Mesendoderm (in vitro differentiated cells): ENCODE measurements at places on chromosomes 12 and 14.

DNA sequence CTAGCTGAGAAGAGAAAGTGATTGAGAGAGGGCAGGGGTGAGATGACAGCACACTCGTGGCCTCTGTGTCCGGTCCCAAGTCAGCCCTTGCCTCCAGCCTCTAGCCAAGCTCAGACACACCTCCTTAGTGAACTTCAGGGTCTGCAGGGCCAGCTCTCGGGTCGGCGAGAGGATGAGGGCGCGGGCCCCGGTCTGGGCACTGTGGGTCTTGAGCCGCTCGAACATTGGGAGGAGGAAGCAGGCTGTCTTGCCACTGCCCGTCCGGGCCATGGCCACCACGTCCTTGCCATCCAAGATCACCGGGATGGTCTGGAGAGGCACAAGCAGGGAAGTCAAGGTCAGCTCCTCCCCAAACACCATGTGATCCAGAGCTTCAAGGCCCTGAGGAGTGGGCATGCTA lies 6.3 kb downstream of the DDX54 start:
- DNase-seq = no peak
- no peaks in the 10 kb centered on the region for H3K4me1 ChIP-seq
- no peak overlapping the region for H3K4me3 ChIP-seq
- H3K27ac ChIP-seq = no peak overlapping the region

- DNase-seq = no peak
- H3K4me1 ChIP-seq = no peaks in the 10 kb centered on the region
- no peaks in the 10 kb centered on the region for H3K36me3 ChIP-seq
- no peak overlapping the region for H3K27ac ChIP-seq
Measured at GRCh38 chr12:1928439-1929121, 10.1 kb upstream of the CACNA2D4 start.

DNA sequence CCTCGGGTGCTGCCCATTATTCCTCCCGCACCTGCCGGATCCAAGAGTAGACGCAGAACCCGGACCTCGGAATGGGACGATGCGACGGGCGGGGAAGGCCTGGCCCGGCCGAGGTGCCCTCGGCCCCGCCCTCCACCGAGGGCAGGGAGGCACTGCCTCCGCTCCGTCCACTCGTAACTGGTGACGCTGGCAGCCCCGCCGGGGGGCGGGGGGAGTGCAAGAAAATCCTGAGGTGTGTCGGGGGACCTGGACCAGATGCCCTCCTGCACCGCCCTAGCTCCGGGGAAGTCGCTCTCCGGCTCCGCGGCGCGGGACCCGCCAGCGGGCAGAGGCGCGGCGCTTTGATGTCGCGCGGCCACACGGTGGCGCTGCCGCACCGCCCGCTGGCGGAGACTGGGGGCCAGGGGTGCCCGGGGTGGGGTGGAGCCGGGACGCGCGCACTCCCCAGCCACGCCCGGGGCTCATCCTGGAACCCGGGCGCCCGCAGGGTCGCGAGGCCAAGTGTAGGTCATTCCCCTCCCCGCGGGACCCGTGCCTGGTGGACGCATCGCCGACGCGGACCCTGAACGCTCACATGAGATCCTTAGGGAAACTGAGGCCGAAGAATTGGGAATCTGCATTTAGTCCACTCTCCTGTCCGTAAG lies 202.8 kb downstream of the TTC8 start:
- no peak overlapping the region for H3K27ac ChIP-seq
- peak overlapping the region; percentile 74 for H3K4me3 ChIP-seq
- DNase-seq = peak; percentile 59
- peaks cover 6% of the 10 kb centered on the region for H3K27me3 ChIP-seq

DNA sequence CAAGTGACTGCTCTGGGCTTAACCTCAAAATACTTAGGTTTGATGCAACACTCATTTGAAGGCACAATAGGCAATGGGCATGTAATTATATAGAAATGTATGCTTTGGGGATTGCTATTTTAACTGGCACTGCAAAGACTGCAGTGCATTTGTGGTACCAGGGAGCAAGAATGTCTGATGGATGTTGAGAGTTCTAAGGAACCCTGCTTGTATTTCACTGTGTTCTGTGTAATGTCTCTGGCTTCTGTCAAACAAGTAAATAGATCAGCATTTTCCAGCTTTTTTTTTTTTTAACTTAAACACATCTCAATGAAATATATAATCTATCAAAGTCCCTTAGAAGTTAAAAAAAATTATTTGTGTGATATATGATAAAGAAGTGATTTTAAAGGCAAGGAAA lies 94.8 kb upstream of the ATP2B1 start:
- H3K4me1 ChIP-seq = no peaks in the 10 kb centered on the region
- H3K27me3 ChIP-seq = no peaks in the 10 kb centered on the region
- H3K36me3 ChIP-seq = no peaks in the 10 kb centered on the region
- H3K4me3 ChIP-seq = no peak overlapping the region

DNA sequence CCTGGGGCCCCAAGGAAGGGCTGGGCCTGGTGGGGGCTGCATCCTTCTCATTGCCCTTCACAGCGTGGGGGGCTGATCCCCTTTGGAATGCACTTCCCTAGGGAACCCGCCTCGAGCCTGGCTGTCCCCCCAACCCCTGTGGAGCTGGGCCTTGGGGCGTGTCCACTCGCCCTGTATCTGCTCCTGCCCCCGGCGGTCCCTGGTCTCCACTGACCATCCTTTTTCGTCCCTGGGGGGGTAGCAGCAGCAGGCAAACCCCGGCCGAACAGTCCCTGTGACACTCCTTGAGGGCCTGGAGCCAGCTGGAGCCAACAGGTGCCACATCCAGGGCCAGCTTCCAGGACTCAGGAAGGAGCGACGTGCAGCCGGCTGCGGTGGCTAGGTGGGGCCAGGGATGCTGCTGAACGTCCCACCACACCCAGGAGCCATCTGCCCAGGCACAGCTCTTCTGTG lies 9.4 kb upstream of the GPR132 start:
- no peaks in the 10 kb centered on the region for H3K27me3 ChIP-seq
- no peak for DNase-seq
- no peaks in the 10 kb centered on the region for H3K36me3 ChIP-seq
- H3K27ac ChIP-seq = no peak overlapping the region
- H3K4me1 ChIP-seq = peaks cover 3% of the 10 kb centered on the region

DNA sequence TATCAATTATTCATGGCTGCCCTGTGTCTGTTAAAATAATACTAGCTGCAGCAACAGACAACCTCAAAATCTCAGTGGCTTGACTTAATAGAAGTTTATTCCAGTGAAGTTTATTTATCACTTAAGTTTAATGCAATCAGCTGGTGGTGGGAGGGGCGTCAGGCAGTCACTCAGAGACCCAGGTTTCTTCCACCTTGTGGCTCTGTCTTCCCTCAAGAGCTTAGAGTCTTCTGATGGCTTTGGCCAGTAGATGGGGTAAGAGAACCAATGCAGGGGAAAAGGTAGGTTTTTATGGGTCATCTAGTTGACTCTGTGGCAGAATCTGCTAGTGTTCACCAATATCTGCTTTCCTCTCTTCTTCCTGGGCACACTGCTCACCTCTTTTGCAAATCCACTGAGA lies 668.9 kb downstream of the AACS start:
- H3K36me3 ChIP-seq = no peaks in the 10 kb centered on the region
- peak; percentile 61 for DNase-seq
- H3K27me3 ChIP-seq = no peaks in the 10 kb centered on the region
- H3K4me3 ChIP-seq = no peak overlapping the region
- no peak overlapping the region for H3K27ac ChIP-seq
